ENCODE measurements at places on chromosomes 4 and X.
A peak's percentile ranks its signal among the peaks of the same experiment; 100 is the strongest.

- DNase-seq: no peak
Measured at GRCh38 chr4:121144021-121144420, 20.1 kb downstream of the TNIP3 start.

DNA sequence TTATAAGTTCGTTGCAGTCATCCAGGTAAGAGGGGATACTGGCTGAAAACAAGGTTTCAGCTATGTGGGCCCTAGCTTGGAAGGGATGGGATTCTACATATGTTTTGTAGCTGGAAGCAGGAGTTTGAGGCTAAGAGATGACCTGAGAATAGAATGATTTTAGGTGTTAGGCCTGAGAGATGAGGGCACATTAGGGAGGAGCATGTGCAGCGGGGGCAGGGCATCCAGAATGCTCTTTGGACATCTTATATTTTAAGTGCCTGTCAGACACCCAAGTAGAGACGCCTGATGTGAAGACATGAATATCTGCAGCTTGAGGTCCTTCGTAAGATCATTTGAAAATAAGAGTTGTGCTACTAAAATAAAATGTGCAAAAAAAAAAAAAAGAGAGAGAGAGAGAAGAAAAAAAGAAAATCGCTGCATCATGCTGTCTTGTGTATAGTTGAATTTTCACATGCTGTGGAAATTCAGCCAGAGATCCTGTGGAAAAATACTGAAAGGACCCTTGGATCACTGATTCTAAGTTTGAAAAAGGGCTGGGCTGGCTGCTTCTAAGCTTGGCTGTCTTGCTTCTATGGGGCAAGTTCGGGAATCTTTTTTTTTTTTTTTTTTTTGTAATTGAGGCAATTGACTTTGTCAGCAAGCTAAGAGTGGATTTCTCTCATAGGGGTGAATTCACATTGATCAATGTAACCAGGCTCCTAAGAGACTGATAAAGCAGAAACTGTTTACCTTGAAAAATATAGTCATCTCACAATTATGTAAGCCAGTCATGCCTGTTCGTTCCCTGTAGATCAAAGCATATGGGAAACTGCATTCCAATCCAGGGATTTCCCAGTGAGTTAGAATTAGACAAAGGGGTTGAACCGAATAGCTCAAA lies 341.0 kb upstream of the GATB start:
- DNase-seq: no peak

DNA sequence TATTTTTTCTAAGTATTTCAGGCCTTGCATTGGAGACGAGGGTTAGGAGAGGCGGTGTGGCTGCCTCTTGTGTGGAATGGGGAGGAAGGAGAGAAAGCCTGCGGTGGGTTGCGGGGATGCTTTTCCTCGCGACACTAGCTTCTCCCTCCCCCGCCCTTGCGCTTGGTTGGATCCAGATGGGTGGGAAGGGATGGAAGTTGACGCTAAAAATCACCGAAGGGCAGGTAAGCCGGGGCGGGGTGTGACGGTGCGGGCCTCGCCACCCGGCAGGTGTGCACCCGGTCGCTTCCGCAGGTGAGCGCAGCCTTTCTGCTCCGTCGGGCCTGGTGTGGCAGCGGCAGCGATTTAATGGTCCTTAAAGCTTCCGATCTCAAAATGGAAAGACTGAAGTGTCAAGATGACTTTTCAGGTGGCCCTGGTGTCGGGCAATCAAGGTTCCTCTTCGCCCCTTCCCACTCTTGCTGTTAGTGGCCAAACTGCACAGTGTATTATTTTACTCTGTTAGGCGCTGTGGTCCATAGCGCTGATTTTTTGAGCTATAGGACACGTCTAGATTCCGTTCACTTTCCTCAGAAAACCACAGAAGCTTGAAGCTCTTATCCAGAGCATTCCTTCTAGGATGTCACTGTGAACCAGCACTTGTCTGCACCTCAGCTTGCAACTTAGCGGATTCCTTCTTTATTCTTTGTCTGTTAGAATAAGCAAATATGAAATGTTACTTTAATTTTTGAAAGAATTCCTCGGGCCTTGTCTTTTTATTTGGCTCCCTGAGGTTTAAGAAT lies 765 bp downstream of the ENOPH1 start:
- no peak for DNase-seq

- no peak for DNase-seq
Measured at GRCh38 chrX:101415180-101416145, 7.4 kb downstream of the HNRNPH2 start.

- no peak for DNase-seq
Measured at GRCh38 chr4:48931459-48931858, 24.9 kb upstream of the OCIAD2 start.

GRCh38 chr4:183286590-183287308 lies 33.3 kb downstream of the CLDN22 start:
- DNase-seq: no peak

- no peak for DNase-seq
Measured at GRCh38 chrX:10707773-10708172, 87.4 kb upstream of the MID1 start.

DNA sequence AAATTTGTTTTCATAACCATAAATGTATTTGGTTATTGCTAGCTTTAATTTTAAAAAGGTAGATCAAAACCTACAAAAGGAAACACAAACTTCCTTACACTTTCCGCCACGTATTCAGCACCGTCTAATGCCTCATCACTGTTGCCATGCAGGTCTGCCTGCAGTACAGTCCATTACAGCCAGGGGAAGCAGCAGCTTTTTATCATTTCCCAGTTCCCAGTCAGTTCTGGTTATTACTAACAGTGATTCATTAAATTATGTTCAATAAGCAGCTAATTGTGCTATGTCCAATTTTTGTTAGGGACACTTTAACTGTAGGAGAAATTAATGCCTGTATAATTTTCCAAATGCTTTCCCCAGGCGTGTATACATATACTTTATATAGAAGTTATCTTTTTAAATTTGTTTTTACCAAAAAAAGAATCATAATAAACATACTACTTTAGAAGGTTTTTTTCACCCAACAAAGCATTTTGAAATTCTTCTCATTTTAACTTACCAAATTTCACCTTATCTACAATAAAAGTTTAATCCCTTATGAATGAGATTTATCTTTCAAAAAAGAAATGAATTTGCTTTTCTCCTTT lies 93.3 kb downstream of the ANXA3 start:
- no peak for DNase-seq

DNA sequence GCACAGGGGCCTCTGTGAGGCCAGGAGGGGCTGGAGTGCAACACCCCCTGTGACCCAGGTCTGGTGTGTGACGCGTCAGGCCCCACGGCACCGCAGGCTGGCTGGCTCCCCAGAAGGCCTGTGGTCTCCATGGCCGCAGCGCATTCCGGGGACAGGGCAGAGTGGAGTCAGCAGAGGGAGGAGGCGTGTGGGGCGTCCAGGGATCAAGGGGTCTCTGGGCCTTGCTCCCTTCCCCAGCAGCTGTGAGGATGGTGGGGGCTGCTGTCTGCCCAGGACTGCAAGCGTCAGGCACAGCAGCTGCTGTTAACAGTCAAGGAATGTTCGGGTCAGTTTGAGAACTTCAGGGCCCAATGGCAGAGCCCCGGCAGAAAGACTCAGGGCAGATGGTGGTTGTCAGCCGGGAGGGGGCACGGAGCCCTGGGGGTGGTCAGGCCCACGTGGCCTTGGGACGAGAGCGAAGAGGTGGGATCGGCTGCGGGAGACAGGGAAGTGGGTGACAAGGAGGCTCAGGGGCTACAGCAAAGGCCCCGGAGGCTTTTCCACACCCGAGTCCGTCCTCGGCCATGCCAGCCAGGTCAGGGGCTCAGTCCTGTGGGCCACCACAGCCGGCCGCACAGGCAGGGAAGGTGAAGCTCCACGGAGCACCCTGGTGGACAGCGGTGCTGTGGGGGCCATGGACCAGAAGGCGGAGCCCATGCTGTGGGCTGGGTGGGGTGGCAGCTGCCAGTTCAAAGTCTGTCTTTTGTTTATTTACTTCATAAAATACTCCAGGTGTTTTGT lies 18.3 kb downstream of the PCGF3 start:
- DNase-seq: no peak

DNA sequence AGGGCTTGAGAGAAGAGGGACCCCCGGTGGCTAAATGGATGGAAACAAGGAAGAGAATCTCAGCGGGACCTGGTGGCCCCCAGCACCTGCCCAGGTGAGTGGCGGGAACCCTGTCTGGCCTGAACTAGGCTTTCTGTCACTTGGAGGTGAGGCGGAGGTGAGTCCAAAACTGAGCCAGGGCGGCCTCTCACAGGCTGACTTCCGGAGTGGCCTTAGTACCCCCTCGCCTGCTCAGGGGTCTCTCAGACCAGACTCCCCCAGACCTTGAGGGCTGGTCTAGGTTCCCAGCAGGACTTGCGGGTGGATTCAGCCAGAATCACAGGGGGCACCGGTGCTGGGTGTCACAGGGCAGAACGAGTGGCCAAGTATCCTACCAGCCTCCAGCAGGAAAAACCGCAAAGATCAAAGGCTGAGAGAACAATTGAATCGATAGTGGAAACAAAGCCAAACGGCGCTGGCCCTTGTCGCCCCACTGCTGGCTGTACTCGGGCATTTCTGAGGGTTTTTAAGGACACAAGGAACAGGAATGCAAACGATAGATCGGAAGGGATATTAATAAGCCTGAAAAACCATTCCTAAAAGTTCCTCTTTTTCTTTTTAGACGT lies 67.8 kb downstream of the WFS1 start:
- DNase-seq: no peak

DNA sequence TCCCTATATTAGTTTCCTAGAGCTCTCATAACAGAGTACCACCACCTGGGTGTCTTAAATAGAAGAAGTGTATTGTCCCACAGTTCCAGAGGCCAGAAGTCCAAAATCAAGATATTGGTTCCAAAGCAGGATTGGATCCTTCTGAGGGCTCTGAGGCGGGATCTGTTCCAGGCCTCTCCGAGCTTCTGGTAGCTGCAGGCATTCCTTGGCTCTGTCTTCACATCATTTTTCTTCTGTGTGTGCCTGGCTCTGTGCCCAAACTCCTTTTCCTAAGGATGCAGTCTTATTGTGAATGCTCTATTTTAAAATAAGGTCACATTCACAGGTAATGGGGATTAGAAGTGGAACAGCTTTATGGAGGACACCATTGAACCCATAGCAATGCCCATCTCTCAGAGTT lies 253.7 kb upstream of the TAPT1 start:
- no peak for DNase-seq

DNA sequence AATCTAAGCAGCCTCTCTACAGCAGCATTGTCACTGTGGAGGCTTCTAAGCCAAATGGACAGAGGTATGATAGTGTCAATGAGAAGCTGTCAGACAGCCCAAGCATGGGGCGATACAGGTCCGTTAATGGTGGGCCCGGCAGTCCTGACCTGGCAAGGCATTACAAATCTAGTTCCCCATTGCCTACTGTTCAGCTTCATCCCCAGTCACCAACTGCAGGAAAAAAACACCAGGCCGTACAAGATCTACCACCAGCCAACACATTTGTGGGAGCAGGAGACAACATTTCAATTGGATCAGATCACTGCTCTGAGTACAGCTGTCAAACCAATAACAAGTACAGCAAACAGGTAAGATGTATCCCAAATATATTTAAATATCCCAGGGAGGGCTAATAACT lies 4.1 kb downstream of the PCDH7 start:
- no peak for DNase-seq

GRCh38 chrX:10677490-10677889 lies 57.1 kb upstream of the MID1 start:
- DNase-seq: no peak

- no peak for DNase-seq
Measured at GRCh38 chrX:20252381-20253231, 14.1 kb downstream of the RPS6KA3 start.

DNA sequence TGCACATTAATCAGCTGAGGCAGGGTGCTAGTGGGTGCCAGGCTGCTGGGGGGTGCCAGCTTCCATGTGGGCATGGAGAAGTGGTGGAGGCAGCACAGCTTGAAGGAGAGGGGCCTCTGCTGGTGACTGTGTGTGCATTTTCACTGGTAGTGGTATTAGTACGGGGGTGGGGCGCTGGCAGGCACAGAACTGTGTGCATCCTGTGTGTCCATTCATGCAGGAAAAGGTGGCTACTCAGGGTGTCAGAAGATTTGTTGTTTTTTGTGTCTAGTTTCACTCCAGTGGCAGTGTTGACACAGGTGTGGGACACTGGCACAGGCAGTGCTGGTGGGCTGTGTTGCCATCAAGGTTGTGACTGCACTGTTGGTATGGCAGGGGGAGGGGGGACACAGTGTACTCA lies 1303.6 kb downstream of the FAM133A start:
- DNase-seq: no peak

GRCh38 chr4:13262816-13263215 lies 221.3 kb downstream of the RAB28 start:
- no peak for DNase-seq

GRCh38 chr4:38067499-38067898 lies 107.3 kb downstream of the PTTG2 start:
- no peak for DNase-seq

GRCh38 chrX:110667706-110668105 lies 127.9 kb downstream of the CHRDL1 start:
- DNase-seq: no peak

- peak; percentile 42 for DNase-seq
Measured at GRCh38 chrX:57121162-57121755, at the start of gene SPIN2B. TSS of gene SPIN2B (minus strand) at chrX:57121548.

DNA sequence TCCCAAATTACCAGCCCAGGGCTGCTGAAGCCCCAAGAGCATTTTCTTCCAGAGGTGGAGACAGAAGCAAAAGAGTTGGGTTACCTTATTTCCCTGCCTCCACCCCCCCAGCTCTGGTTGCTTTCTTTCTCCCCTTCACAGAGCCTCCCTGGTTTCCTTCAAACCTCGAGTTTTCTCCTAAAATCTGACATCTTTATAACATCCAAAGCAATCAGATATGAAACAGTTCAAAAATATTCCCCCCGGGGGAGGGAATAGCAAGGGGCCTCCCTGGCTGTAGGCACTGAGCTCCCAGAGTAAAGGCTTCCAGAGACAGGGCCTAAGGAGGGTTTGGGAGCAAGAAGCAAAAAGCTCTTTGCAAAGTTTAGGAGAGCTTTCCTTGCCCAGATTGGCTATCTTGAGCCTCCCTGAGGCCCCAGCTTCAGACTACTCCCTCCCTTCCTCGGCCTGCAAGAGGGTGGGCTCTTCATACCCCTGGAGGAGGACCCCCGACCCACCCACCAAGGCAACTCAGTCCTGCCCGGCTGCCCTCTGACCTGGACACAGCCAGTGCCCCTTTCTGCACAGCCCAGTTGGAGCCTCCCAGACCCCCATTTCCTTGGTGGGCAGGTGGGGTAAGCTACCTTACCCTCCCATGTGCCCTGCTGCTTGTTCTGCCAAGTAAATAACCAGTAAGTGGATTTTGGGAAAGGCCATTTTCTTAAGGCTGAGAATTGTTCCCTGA lies 7.6 kb downstream of the MAMLD1 start:
- no peak for DNase-seq

GRCh38 chr4:52576961-52577623 lies 82.0 kb downstream of the USP46 start:
- DNase-seq: no peak

Data from anterior cingulate cortex (tissue), 58 donors.